ENCODE measurements at places on chromosomes 11 and 22. TPM values are rescaled to one million over a fixed set of nuclear protein-coding genes. Genes with fewer than 3 reads are reported as not detected.

PARVA gene
- 4.2 TPM for total RNA-seq

NPTXR gene
- total RNA-seq: 20.9 TPM

MMP7 gene
- total RNA-seq: 0.25 TPM

RIMBP3C gene
- 0.49 TPM for total RNA-seq

PDE2A gene
- 80.4 TPM for total RNA-seq

CWC15 gene
- 31.2 TPM for total RNA-seq

ZNF70 gene
- 4.4 TPM for total RNA-seq

ADORA2A gene
- 8.1 TPM for total RNA-seq

TUBA8 gene
- total RNA-seq: 0.98 TPM

DNAJB7 gene
- total RNA-seq: not detected

PPFIA1 gene
- total RNA-seq: 23.1 TPM

SAA2 gene
- total RNA-seq: not detected

OR8A1 gene
- not detected for total RNA-seq

CHCHD10 gene
- 5.4 TPM for total RNA-seq

C22orf42 gene
- not detected for total RNA-seq

UPK3A gene
- not detected for total RNA-seq

KRTAP5-11 gene
- total RNA-seq: not detected

DBX1 gene
- total RNA-seq: not detected

PICALM gene
- total RNA-seq: 676 TPM

MS4A3 gene
- 0.98 TPM for total RNA-seq

CLMP gene
- 65.9 TPM for total RNA-seq

PDGFB gene
- total RNA-seq: 4.4 TPM

ARHGAP1 gene
- 17.9 TPM for total RNA-seq

MLC1 gene
- total RNA-seq: 30.5 TPM

MPZL2 gene
- total RNA-seq: 3.0 TPM

OR8G1 gene
- not detected for total RNA-seq

CXCR5 gene
- not detected for total RNA-seq

OTOG gene
- total RNA-seq: under 0.01 TPM

MCHR1 gene
- total RNA-seq: 1.2 TPM

KLHDC7B gene
- total RNA-seq: not detected

EHF gene
- total RNA-seq: 0.25 TPM

ELFN2 gene
- 21.6 TPM for total RNA-seq

CST6 gene
- not detected for total RNA-seq

TSSK2 gene
- total RNA-seq: not detected

BEST1 gene
- total RNA-seq: 0.49 TPM

IL17RA gene
- 0.98 TPM for total RNA-seq

MPPED1 gene
- 339 TPM for total RNA-seq

Measured in temporal lobe (tissue), 4 donors.